Trophoblast cell (in vitro differentiated cells and primary cell): ENCODE measurements at places on chromosomes 5 and 9.

GRCh38 chr5:111345731-111346130, 121.5 kb downstream of the CAMK4 start:
- no peak overlapping the region for H3K4me3 ChIP-seq
- H3K27me3 ChIP-seq, result no peaks in the 10 kb centered on the region
- no peak for DNase-seq
- H3K27ac ChIP-seq, result no peak overlapping the region
- H3K36me3 ChIP-seq, result no peaks in the 10 kb centered on the region

- no peaks in the 10 kb centered on the region for H3K27me3 ChIP-seq
- DNase-seq, result no peak
- H3K4me3 ChIP-seq, result no peak overlapping the region
- no peak overlapping the region for H3K27ac ChIP-seq
Measured at GRCh38 chr5:15620501-15620900, 120.5 kb downstream of the FBXL7 start.

GRCh38 chr5:115324021-115324420, 27.6 kb upstream of the CCDC112 start:
- H3K27ac ChIP-seq, result no peak overlapping the region
- H3K4me1 ChIP-seq, result no peaks in the 10 kb centered on the region
- H3K36me3 ChIP-seq, result no peaks in the 10 kb centered on the region
- H3K27me3 ChIP-seq, result no peaks in the 10 kb centered on the region
- DNase-seq, result no peak
- no peak overlapping the region for H3K4me3 ChIP-seq

- H3K4me3 ChIP-seq, result no peak overlapping the region
- no peak overlapping the region for H3K27ac ChIP-seq
- no peaks in the 10 kb centered on the region for H3K27me3 ChIP-seq
- peaks cover 17% of the 10 kb centered on the region for H3K4me1 ChIP-seq
Measured at GRCh38 chr9:89676281-89676680, 71.5 kb downstream of the GADD45G start.

- no peak for DNase-seq
- H3K4me3 ChIP-seq, result no peak overlapping the region
- H3K4me1 ChIP-seq, result no peaks in the 10 kb centered on the region
- H3K27ac ChIP-seq, result no peak overlapping the region
- H3K27me3 ChIP-seq, result no peaks in the 10 kb centered on the region
Measured at GRCh38 chr5:20514145-20514544, 526.1 kb upstream of the CDH18 start.

- H3K27me3 ChIP-seq, result no peaks in the 10 kb centered on the region
- H3K4me1 ChIP-seq, result no peaks in the 10 kb centered on the region
- no peaks in the 10 kb centered on the region for H3K36me3 ChIP-seq
- H3K4me3 ChIP-seq, result no peak overlapping the region
Measured at GRCh38 chr5:153523211-153523610, 32.7 kb downstream of the GRIA1 start.

DNA sequence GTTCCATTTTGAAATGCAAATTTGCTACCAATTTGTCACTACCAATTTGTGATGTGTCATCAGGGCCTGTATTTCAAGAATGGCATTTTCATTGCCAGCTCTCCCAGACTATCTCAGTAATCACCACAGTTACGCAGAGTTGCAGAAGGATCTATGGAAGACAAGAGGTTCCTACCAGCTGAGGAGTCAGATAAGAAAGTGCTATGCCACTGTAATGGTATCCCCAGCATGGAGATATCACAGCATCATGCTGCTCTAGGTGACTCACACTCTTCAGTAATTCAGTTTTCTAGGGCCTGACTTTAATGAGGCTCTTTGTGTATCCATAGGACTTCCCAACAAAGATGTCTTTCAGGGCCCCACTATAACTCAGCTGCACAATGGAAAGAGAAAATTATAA, 490.3 kb downstream of the ARHGEF28 start:
- H3K27me3 ChIP-seq, result no peaks in the 10 kb centered on the region
- no peaks in the 10 kb centered on the region for H3K36me3 ChIP-seq
- H3K4me3 ChIP-seq, result no peak overlapping the region
- peak; percentile 76 for DNase-seq
- peaks cover 1% of the 10 kb centered on the region for H3K4me1 ChIP-seq

DNA sequence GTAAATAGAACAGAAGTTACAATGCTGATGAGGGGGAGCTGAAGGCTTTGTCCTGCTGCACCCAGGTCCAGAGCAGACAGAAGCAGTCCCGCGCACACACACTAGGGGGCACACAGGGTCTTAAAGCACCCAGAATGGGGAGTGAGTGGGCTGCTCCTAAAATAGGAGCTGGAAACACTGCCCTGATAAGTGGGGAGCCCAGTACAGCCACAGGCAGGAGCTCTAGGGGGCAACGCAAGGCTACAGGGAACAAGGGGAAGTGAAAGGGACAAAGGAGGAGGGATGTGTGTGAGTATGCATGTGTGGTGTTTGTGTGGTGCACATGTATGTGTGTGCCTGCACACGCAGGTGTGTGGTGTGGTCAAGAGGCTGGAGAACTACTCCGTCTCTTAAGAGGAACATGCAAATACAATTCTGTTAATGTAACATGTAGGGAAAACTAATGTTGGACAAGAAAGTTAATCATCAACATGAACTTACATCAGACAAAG, 191.5 kb downstream of the ROR2 start:
- no peaks in the 10 kb centered on the region for H3K27me3 ChIP-seq
- DNase-seq, result peak; percentile 50
- no peaks in the 10 kb centered on the region for H3K36me3 ChIP-seq
- H3K4me1 ChIP-seq, result no peaks in the 10 kb centered on the region
- no peak overlapping the region for H3K27ac ChIP-seq

DNA sequence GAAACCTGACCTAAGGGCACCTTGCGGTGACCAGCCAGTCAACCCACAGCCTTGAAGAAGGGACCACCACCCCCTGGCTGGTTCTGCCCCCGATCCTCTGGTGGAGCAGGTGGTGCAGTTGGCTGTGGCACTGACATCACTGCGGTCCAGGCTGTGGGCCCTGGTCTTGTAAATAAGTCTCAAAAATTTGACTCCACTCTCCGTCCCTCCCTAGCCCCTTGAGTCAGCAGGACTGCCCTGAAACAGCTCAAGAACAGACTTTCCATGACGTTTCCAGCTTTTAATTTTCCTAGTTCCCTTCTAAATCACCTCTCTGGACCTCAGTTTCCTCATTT, 134.8 kb upstream of the BOD1 start:
- no peaks in the 10 kb centered on the region for H3K36me3 ChIP-seq
- peaks cover 5% of the 10 kb centered on the region for H3K4me1 ChIP-seq
- DNase-seq, result no peak
- H3K27me3 ChIP-seq, result no peaks in the 10 kb centered on the region
- H3K27ac ChIP-seq, result no peak overlapping the region

- H3K4me1 ChIP-seq, result peaks cover 9% of the 10 kb centered on the region
- no peaks in the 10 kb centered on the region for H3K27me3 ChIP-seq
- no peak overlapping the region for H3K27ac ChIP-seq
- peaks cover 32% of the 10 kb centered on the region for H3K36me3 ChIP-seq
- DNase-seq, result no peak
Measured at GRCh38 chr5:6376974-6377520, 1.3 kb downstream of the MED10 start.

DNA sequence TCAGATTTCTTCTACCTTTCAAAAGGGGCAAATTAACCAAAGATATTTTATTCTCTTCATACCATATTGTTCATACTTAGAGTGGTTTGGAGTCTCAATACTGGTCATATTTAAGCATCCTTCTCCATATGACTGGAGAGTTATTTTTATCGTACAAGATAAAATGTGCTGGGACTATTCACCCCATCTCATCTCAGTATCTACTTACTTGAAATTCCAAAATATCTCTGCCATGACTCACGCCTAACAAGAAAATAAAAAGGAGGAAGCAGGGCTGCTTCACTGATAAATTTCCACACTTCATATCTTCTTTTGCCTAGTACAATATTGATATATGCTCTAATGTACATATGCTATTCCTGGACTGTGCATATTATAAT, 277.9 kb upstream of the CDH9 start:
- H3K4me3 ChIP-seq, result no peak overlapping the region
- no peaks in the 10 kb centered on the region for H3K27me3 ChIP-seq
- no peaks in the 10 kb centered on the region for H3K4me1 ChIP-seq
- H3K27ac ChIP-seq, result no peak overlapping the region
- no peaks in the 10 kb centered on the region for H3K36me3 ChIP-seq

- H3K4me1 ChIP-seq, result no peaks in the 10 kb centered on the region
- DNase-seq, result no peak
- no peak overlapping the region for H3K4me3 ChIP-seq
- H3K27me3 ChIP-seq, result no peaks in the 10 kb centered on the region
Measured at GRCh38 chr5:160504906-160505305, 83.3 kb downstream of the PTTG1 start.

DNA sequence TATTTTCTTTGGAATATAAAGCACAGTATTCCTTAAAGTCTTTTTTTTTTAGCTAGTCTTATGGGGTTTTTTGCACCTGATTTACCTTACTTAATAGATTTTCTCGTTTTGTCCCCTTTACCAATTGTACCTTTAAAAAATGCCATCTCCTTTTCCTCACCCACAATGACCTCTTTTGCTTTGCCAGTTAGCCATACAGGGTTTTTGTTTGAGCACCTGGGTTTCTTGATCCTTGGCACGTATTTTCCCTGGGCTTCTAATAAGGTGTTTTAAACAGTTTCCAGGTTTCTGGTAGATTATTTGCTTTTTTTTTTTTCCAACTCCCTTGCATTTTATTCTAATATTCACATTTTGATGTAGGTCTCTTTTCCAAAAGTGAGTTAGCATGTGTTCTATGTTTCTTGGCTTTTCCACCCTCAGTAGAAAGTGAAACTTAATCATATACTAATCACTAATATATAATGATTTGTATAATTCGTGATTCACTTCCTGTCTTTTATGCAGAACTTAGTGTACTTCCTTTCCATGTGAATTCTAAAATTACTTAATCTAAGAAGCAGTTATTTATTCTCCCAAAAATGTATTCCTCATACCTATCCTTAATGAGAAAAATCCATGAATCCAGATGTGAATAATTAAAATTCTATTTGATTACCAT, 673.9 kb upstream of the RGMB start:
- H3K4me1 ChIP-seq, result no peaks in the 10 kb centered on the region
- H3K4me3 ChIP-seq, result no peak overlapping the region
- no peak overlapping the region for H3K27ac ChIP-seq
- no peak for DNase-seq

DNA sequence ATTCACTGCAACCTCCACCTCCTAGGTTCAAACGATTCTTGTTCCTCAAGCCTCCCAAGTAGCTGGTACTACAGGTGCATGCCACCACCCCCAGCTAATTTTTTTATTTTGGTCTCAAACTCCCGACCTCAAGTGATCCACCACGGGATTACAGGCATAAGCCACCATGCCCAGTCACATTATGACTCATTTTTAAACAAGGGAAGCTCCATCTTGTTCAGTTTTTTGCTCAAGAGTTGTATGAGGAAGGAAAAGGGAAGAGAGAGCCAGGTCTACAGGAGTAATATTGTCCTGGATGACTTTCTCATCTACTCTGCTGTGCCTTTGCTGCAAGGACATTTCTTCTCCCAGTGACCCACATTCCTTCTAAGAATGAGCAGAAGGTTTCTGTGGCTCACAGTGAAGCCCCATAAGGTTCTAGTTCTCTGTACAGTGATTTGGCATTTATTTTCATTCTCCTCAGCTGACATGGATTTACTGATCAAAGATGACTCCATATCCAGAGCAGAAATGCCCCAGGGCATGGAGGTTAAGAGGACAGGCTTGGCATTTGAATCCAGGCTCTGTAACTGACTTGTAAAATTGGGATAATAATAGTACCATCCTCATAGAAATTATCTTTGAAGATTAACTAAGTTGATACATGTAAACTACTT, 153.5 kb downstream of the CDH6 start:
- no peaks in the 10 kb centered on the region for H3K27me3 ChIP-seq
- no peaks in the 10 kb centered on the region for H3K4me1 ChIP-seq
- DNase-seq, result peak; percentile 91
- no peaks in the 10 kb centered on the region for H3K36me3 ChIP-seq

- no peaks in the 10 kb centered on the region for H3K27me3 ChIP-seq
- H3K4me3 ChIP-seq, result no peak overlapping the region
- H3K36me3 ChIP-seq, result peaks cover 11% of the 10 kb centered on the region
- no peak for DNase-seq
- no peak overlapping the region for H3K27ac ChIP-seq
- H3K4me1 ChIP-seq, result no peaks in the 10 kb centered on the region
Measured at GRCh38 chr5:10622810-10623209, 58.9 kb downstream of the ANKRD33B start.

DNA sequence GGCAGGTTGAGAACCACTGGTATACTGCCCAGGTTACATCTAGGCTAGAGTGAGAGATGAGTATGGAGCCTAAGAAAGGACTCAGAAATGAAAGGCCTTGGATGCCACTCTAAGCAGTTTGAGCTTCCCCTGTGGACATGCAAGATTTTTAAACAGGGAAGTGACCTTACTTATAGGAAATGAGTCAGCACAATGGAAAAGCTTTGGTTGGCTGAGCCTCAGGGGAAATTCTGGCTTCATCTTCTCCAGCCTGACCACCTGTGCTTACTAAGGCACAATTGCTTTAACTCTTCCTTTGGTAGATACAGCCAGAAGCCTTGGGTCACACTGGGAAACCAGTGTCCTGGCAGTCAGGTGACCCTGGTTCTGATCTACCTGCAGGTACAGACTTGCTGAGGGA, 380.2 kb upstream of the ZNF462 start:
- peaks cover 9% of the 10 kb centered on the region for H3K4me1 ChIP-seq
- H3K27ac ChIP-seq, result no peak overlapping the region
- no peaks in the 10 kb centered on the region for H3K27me3 ChIP-seq
- no peaks in the 10 kb centered on the region for H3K36me3 ChIP-seq
- H3K4me3 ChIP-seq, result no peak overlapping the region

DNA sequence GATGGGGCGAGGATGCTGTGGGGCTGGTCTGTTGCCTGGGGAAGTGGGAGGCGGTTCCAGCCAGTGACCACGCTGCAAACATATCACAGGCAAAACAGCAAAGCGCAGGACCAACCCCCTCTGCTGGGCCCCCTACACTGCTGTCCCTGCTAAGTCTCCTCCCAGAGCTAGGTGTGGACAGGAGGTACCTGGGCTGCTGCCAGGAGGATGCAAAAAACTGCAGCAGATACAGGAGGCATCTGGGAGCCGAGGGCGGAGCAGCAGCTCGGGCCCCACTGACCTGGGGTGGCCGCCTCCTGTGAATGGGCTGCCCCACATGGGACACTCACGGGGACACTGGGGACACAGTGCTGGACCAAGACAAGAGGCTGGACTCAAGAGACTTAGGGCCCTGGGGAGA, 48.0 kb upstream of the PHYKPL start:
- no peak for DNase-seq
- no peak overlapping the region for H3K4me3 ChIP-seq
- no peaks in the 10 kb centered on the region for H3K36me3 ChIP-seq
- H3K4me1 ChIP-seq, result peaks cover 2% of the 10 kb centered on the region
